ENCODE measurements at places on chromosomes 2 and 18.
A peak's percentile ranks its signal among the peaks of the same experiment; 100 is the strongest.

DNA sequence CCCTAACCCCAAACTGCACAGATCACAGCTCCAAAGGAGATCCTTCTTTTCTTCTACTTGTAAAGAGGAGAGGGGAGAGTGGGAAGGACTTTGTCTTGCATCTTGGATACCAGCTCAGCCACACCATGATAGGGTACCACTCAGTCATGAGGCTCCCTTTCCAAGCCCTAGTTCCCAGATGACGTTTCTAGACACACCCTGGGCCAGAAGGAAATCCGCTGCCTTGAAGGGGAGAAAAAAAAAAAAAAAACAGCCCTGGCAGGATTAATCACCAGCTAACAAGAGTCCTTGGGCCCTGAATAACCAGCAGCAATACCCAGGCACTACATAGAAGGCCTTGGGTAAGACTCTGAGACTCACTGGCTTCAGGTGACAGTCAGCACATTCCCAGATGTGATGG, 36.9 kb downstream of the ST8SIA3 start:
- no peak for DNase-seq

DNA sequence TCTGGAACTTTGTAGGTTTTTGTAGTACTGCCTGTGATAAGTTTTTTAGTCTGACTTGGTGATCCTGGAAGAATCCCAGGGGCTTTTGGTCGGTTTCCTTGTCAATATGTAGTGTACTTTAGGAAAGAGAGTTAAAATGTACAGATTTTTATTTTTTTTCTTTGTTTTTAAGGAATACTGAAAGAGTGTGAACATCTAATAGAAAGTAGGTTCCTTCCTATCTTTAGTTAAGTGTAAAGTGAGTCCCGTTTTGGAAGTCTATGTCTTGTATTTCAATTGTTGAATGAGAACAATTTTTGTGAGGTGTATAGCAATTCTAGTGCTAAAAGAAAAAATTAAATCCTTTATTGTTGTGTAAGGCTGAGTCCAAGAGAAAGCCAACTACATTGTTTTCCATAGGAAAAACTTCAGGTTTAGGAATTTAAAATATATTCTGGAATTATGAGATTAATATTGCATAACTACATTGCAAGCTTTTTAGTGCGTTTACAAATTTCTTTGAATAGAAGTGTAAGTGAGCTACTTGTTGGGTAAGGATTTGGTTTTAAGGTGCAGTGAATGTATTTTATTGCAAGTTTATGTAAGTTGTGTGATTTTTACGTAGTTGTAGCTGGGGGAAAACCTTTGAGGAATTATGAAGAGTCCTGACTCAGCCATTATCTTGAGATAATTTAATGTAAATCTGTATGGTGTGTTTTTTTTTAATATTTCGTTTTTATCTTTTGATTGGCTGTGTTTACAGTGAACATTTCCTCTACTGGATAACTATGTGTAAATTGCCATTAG, 1.7 kb downstream of the VAPA start:
- DNase-seq: no peak

DNA sequence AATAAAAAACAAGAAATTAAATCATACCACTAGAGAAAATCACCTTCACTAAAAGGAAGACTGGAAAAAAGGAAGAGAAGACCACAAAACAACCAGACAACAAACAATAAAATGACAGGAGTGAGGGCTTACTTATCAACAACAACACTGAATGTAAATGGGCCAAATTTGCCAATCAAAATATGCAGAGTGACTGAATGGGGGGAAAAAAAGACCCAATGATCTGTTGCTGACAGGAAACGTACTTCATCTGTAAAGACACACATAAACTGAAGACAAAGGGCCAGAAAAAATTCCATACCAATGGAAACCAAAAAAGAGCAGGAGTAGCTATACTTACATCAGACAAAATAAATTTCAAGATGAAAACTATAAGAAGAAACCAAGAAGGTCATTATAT, 25.5 kb upstream of the EML6 start:
- DNase-seq: no peak

DNA sequence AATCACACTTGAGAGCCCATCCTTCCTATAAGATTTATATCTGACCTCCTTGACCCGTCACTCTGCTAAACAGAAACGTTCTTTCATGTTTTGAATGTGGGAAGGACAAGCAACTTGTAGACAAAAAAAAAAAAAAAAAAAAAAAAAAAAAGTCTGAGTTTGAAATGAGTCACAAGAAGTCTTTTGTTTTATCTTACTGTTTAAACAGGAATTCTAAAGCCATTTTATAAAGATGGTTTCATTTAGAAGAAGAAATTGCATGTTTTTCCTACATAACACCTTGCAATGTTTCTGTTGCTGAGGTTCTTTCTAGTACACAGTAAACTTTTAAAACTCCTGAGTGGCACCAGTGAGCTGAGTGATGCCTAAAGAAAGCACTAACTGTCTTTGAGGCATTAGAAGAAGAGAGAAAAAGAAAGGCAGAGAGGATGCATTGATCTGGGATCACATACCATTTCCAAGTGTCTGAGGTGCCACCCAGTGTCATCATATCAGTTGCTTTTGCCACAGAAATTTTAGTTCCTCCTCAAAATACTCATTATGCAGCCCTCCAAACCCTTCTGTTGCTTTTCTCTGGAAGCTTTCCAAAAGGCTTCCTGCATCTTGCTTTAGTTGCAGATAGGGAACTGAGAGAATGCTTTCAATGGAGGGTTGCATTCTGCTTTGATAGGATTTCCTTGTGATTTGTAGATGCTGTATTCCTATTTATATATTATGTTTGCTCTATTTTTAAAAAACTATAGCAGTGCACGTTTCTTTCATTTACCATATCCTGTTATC, 69.1 kb downstream of the ACVR2A start:
- peak; percentile 8 for DNase-seq

DNA sequence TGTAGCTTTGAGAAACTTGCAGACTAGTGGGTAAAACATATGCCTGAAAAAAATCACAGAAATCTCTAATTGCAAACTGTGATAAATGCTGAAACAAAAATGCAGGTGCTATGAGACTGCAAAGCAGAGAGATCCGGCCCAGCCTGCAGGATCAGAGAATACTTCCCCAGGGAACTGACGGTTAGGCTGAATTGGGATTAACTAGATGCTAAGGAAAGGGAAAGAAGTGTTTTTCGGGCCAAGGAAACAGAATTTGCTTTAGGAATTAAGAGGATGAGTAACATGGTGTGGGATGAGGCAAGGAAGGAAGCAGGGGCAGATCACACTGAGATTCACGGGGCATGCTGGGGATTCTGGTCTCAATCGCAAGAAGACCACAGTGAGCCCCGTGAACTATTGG, 71.5 kb downstream of the OSBPL6 start:
- no peak for DNase-seq

DNA sequence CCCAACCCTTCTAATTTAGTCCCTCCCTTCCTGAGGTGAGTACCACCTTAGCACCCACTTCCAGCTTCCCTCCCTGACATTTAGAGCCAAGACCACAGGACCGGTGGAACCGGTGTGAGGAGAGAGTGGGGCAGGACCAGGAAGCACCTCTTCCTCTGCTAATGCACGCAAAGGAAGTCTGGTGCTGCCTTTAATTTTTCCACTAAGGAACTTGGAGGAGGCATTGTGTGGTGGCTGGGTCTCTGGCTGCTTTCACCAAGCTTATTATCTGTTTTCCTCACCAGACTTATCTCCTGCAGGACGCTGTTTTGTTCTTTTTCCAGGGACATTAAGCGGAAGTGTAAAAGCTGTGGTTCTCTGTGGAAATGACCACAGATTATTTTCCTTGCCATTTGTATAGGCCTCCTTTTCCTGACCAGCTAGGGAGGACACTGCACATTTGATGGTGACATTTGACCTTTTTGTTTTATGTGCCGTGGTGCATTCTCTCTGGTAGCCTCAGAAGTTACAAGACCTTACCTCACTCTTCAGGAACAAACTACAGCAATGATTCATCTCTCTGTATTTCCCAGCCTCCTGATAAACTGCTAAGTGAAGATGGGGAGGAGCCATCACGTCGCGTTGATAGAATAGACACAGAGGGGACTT, 39.8 kb upstream of the SPTBN1 start:
- no peak for DNase-seq

DNA sequence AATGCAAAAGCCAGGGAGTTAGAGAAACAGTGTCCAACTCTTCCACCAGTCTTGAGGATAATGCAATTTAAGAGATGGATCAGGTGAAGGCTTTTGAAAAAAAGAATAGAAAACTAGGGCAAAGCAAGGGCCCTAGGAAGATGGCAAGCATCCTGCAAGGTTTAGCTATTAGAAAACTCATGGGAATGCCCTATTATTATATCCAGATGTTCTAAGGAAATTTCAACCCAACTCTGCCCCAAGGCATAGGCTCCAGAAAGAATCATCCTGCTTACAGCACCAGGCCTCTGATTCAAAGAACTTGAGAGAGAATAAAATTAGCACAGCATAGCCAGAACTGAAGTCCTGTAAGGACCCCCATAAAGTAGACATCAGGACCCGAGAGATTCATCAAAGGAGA, 68.1 kb downstream of the EN1 start:
- DNase-seq: peak; percentile 56

DNA sequence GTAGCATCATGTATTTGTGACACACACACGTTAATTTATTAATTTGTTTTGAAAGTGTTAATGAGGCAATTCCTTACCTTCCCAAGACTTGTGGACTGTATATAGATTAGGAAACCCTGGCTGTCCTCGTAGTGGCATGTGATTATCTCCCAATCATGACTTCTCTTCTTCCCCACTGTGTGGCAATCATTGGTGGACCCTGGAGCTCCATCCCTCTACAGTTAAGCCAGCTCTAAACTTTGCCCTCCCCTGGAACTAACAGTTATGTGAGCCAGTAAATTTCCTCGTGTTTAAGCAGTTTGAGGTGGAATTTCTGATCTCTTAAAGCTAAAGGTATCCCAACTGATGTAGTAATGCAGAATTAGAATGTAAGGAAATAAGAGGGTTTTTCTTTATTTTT, 22.0 kb downstream of the GALNT1 start:
- no peak for DNase-seq

DNA sequence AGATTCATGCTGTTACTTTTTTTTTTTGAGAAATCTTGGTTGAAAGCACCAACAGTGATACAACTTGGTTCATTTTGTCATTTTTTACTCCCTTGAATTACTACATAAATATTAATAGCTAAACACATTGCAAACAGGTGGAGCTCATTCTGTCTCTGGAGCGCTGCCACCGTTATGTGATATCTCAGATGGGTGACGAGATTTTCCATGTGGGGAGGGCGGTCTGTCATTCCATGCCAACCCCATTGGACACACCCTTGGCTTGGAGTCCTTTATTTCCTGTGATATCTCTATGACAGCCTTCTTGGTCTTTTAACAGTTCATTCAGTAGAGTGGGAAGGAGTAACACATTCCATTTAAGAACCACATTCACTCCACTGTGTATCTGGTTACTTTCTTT, 794.8 kb downstream of the SATB2 start:
- DNase-seq: peak; percentile 20

DNA sequence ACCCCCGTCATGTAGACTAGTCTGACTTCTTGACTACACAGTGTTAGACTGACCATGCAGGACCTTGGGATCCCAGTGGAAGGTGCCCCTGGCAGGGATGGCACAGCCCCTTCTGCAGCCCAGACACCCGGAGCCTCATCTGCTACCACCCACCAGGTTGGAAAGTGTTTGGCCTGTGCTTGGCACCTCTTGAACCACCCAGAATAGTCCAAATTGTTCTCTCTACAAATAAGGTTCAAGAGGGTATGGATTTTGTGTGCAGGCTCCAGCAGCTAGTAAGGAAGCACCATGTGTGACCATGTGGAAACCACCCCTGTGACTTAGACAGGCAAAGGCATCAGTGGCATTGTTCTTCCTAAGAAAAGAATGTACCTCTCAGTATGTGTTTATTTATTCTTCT, 18.4 kb downstream of the L3MBTL4 start:
- no peak for DNase-seq

Data from AG08395 (cell line).